ENCODE measurements at places on chromosomes 5 and 9.

GRCh38 chr9:93049491-93049890 lies 9.0 kb upstream of the SUSD3 start:
- H3K27ac ChIP-seq, result no peak overlapping the region
- no peaks in the 10 kb centered on the region for H3K36me3 ChIP-seq
- peaks cover 6% of the 10 kb centered on the region for H3K4me1 ChIP-seq
- DNase-seq, result no peak
- H3K27me3 ChIP-seq, result no peaks in the 10 kb centered on the region
- H3K4me3 ChIP-seq, result no peak overlapping the region

DNA sequence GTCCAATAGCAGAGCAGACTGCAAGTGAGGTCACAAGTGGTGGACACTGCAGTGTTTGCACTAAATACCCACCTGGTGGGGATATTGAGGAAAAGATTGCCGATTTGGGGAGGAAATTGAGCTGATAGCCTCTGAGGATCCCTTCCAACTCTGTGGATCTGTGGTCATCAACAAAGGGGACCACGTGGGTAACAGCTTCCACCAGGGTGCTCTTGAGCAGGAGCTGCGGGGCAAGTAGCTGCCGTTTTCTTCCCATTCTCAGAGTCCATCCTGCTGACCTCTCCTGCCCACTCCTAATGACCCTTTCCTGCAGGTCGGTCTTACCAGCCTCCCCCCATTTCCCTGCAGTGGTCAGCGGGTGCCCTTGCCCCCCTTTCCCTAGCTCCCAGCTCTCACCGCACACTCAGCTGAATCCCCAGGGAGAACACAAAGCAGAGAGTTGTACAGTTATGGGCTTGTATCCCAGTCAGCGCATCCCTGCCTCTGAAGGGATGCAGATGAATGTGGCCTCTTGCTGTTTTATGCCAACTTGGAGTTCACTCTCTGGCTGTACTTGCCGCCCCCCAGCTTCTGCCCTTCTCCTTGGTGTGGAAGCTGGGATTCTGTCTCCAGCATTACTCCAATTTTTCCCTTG lies 18.0 kb downstream of the DAPK1 start:
- H3K4me3 ChIP-seq, result no peak overlapping the region
- H3K27ac ChIP-seq, result no peak overlapping the region
- H3K4me1 ChIP-seq, result peaks cover 22% of the 10 kb centered on the region

DNA sequence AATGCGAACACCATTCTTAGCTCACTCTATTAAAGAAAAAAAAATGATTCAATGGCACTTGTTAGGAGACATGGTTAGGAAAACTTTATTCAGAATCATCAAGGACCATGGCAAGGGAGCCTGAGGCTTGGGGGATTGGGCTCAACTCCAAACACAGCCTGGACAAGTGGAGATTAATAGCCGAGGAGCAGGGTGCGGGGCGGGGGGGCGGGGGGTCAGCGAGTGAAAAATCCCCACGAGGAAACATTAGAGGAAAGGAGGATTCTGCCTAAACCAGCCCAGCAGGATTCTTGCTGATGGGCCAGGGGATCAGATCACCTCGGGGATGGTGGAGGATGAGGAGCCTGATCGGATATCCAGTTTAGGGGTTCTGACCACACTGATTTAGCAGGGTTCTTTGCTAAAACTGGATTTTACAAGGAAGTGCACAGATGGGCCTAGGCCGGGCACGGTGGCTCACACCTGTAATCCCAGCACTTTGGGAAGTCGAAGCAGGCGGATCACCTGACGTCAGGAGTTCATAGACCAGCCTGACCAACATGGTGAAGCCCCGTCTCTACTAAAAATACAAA lies 24.4 kb upstream of the FIBCD1 start:
- H3K4me3 ChIP-seq, result no peak overlapping the region
- H3K36me3 ChIP-seq, result no peaks in the 10 kb centered on the region
- no peak for DNase-seq
- H3K4me1 ChIP-seq, result no peaks in the 10 kb centered on the region

DNA sequence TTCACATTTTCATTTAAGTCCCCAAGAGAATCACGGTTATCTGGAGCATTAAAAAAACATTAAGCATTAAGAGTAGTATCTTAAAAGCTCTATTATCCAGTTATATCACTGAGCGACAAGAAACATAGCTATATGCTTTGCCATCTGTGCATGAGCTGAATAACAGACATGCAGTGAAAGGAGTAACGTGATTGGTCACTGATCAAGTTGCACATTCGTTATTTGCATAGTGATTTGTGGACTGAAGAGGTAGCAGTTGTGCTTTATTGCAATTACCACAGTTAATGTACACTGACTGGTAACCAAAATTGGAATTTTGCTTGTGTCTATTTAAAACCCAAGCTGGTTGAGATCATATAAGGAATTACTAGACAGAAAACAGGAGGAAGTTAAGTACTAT lies 107.4 kb downstream of the MCTP1 start:
- H3K27ac ChIP-seq, result no peak overlapping the region
- DNase-seq, result no peak
- H3K27me3 ChIP-seq, result peaks cover 7% of the 10 kb centered on the region
- H3K4me3 ChIP-seq, result no peak overlapping the region
- no peaks in the 10 kb centered on the region for H3K36me3 ChIP-seq
- H3K4me1 ChIP-seq, result peaks cover 4% of the 10 kb centered on the region

DNA sequence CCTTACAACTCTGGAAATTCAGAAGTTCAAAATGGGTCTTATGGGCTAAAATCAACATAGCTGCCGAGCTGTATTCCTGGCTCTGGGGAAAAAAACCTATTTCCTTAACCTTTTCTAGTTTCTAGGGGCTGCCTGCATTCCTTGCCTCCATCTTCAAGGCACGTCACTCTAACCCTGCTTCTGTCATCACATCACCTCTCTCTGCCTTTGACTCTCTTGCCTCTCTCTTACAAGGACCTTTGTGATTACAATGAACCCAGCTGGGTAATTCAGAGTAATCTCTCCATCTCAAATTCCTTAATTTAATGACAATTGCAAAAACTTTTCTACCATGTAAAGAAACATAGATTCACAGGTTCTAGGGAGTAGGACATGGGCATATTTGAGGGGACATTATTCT lies 103.1 kb upstream of the SMC2 start:
- H3K4me3 ChIP-seq, result no peak overlapping the region
- DNase-seq, result no peak
- no peaks in the 10 kb centered on the region for H3K4me1 ChIP-seq
- H3K27me3 ChIP-seq, result no peaks in the 10 kb centered on the region
- no peak overlapping the region for H3K27ac ChIP-seq
